Stimulated activated CD8-positive, alpha-beta memory T cell treated with anti-CD3 and anti-CD28 coated beads, Interleukin-7, amount 100 ng/mL, for 1 hour (primary cell): ENCODE measurements at places on chromosomes 13 and 19.

DNA sequence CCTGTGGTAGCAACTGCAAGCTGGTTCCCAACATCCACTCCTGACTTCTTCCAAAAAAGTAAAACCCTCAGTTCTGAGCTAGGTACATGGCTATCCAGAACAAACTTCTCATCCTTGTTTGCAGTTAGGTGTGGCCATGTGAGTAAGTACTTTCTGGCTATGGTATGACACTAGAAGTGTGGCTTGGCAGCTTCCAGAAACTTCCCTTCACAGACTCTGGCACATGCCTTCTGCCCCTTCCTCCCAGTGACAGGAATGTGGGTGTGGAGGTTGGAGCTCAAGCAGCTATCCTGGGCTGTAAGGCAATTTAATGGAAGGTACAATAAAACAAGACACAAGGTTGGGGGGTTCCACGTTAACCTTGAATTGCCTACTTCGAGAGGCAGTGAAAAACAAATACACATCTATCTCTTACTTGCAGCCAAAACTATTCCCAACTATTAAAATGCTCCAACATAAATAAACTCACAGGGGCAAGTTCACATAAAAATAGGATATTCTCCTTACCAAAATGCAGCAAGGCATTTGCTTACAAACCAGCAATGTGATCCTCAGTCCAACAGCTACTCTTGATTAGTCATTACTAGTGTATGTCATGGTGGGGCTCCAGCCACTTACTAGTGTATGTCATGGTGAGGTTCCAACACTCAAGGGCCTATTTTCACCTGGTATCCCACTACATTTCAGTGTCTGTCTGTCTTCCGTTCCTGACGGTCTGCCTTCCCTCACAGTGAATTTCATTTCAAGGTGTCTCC is 3.1 kb downstream of the SMG9 start:
- no peak for DNase-seq

- DNase-seq, result no peak
These were observed 175.1 kb downstream of the ITGBL1 start for GRCh38 chr13:101627556-101627943.

GRCh38 chr13:18943721-18944391 is 237.8 kb downstream of the TUBA3C start:
- DNase-seq, result no peak

DNA sequence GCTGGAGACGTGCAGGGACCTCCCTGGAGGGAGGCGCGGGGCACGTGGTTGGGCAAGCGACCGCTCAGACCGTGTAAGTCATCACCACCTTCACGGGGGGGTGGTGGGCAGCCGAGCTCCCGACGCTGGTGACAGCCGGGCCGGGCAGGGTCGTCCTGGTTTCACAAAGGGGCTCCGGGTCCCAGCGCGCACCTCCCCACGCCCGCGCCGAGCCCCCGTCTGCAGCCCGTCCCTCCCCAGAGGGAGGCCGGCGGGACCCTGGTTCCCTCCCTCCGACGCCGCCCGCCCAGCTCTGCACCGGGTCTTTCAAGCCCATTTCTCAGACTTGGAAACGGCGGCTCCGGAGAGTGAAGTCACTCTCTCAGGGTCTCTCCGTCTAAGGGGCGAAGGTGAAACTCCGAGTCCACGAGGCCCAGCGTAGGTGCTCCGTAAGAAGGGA is 729 bp upstream of the ARID3A start:
- DNase-seq, result peak; percentile 36

DNA sequence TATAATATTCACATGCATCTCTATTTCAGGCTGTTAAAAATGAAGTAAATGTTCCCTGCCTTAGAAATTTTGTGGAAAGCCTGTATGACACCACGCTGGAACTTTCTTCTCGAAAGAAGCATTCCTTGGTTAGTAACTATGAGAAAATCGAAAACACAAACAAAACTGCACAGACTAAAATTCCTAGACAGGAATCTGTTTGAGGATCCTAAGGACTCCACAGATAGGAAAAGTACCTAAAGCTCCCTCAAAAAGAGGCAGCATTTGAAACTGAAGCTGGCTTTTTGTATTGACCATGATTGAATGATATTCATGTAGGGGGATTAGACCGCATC is 103.4 kb downstream of the FRY start:
- no peak for DNase-seq

DNA sequence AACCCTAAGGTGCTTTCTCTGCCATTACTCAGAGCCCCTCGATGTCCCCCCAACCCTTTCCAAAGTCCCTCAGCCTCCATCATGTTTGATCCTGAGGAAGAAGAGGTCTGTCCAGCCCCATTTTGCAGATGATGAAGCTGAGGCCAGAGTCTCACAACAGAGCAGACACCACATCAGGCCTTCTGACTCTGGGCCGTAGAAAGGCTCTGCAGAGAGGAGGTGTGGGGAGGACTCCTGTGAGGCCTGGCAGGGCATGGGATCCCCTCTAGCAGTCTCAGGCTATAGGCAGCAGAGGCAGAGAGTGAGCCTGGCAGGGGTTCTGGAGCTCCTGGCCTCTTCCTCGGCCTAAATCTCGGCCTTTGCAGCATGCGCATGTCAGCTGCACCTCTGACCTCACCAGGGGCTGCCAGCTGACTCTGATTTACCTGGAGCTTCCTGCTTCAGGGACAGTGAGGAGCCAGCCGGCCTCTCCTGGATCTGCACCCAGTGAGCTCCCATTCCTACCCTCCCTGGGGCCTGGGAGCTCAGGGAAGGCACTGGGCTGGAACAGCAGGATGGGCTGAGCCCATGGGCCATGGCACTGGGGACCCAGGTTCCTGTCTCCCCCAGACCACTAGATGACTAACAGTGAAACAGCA is 41.7 kb upstream of the VSTM2B start:
- no peak for DNase-seq

DNA sequence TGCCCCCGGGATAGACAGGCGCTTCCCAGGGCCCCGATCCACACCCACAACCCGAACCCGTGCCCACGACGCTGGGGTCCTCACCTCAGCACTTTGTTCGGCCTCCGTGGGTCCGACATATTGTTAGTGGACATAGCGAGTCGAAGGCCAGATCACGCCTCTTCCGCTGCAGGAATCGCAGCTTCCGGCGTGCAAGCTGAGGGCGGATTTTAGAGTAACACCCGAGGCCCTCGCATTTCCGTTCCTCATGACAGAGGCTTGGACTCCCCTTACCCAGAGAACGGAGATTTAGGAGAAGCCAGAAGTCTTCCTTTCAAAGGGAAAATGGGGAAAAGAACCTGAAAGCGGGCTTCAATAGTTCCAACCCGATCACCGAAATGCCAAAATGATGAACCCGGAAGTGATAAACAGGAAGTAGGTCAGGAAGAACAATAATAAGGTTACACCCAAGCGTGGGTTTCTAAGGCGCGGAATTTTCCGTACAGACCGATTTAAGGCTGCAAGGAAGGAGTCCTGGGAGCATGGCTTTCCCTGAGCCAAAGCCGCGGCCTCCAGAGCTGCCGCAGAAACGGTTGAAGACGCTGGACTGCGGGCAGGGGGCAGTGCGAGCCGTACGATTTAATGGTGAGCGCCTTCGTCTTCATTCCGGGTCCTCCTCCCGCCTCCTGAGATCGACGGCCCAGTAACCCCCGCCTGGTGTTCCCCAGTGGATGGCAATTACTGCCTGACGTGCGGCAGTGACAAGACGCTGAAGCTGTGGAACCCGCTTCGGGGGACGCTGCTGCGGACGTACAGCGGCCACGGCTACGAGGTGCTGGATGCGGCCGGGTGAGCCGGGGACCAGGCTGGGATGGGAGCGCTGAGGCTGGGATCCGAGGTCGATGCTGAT is 2.9 kb downstream of the WDR83 start:
- DNase-seq, result peak; percentile 60

GRCh38 chr13:110418944-110419343 is 111.9 kb downstream of the COL4A2 start:
- no peak for DNase-seq

DNA sequence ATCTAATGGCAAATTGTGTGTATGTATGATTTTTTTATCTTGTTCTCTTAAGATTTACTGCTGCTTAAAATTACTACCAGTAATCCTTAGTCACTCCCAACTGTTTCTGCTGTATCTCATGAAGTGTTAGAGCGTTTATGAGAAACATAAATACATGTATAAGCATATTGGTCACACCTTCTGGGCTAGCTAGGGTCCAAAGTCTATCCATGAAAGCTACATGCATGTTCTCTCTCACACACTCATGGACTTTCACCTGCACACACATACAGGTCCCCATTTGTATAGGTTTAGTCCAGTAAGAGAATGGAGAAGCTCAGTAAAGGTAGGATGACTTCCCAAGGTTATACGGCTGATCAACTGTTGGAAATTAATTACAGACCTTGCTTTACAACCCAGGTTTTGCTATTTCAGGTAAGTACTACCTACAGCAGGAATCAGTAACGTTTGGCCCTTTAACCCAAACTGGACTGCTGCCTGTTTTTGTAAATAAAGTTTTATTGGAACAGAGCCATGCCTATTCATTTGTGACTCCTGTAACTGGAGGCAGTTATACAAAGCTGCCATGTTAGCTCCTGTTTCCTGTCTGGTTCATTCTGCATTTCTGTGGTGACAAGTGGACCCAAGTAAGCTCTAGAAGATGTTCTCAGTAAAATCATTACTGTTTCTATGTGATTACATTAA is 15.3 kb downstream of the METTL21C start:
- DNase-seq, result no peak

DNA sequence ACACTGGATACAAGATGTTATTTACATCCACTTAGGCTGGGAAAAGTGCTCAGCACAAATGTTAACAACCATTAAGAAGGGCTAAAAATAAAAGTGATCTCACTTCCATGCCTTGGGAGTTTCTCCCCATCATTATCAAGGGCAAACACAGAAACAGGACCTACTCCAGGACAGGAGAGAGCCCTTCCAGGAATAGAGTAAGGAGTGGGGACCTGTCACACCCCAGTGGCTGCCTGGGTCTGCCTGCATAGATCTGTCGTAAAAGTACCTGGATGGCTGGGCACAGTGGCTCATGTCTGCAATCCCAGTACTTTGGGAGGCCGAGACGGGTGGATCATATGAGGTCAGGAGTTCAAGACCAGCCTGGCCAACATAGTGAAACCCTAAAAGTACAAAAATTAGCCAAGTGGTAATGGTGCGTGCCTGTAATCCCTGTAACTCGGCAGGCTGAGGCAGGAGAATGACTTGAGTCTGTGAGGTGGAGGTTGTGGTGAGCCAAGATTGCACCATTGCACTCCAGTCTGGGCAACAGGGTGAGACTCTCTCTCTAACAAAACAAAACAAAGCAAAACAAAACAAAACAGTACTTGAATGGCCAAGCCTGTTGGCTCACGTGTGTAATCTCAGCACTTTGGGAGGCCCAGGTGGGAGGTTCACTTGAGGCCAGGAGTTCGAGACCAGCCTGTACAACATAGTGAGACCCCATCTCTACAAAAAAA is 5.6 kb downstream of the ATP8A2 start:
- no peak for DNase-seq

- no peak for DNase-seq
These were observed 187.2 kb downstream of the EFNB2 start for GRCh38 chr13:106348075-106348840.

DNA sequence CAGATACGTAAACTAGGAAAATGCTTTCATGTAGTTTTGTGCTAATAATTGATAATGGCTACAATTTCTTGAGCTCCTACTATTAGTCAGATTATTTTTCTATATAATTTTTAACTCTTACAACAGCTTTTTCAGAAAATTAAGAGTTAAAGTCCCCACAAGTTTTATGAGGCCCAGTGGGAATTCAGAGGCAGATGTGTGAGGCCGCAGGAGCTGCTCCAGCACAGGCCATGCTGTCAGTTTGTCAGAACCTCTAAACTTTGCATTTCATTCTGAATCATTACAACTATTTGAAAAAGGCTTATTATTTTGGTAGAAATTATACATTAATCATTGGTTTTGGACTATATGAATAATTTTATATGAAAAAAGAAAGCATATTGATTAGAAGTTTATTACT is 370.8 kb downstream of the MYO16 start:
- no peak for DNase-seq

DNA sequence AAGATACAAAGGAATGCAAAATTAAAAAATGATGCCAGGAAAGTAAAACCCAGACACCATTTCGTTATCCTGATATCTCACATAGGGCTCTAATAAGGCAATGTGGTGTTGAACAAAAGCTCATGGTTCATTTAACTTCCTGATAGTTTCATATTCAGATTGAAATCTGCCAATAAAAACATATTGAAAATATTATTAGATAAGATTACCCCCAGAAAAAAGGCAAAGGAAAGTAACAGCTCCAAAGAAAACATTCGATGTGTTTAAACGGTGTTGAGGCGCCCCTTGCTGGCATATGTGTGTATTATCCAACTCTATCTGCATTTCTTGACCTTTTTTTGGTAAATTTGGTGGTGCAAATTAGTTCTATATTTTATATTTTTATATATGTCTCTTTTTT is 75.9 kb downstream of the ESD start:
- DNase-seq, result no peak

GRCh38 chr13:80173224-80173623 is 167.7 kb downstream of the SPRY2 start:
- no peak for DNase-seq

DNA sequence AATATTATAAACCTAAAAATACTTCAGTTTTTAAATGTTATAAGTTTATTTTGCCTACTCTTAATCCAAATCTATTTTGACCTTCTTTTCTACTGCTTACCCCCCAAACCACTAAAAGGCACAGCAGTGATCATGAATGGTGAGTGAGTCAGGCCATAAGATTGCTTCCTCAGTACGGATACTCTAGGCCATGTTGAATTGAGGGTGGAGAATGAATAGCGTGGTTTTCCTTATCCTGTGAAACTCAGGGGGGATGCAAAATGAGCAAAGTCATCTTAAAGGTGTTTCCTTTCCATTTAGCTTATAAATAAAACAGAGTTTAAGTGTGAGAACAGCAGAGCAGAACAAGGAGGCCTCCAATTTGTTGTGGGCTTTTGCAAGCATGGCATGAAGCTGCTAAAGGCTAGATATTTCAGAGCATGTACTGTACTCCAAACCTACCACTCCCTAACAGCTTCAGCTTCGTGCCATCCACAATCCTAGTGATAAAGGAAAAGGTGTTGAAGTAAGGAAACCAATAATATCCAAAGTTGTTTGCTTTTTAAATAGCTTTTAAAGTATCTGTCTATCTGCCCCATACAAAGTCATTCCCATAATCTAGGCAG is 25.0 kb downstream of the SERPINE3 start:
- DNase-seq, result no peak

DNA sequence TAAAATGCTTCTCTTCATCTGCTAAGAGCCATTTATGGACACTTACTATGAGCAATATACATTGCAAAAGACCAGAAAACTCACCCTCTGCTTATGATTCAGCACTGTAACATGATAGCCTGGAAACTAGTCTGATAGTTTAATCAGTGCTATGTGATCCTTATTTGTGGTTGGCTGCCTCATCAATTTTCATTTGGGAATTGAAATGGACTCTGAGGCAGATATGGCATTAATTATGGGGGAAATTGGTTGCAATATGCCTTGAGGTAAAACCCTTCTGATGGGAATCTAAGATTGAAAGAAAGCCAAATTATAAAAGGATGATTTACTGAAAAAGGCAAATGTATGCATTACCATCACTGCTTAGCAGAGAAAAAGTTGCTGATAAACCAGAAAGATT is 33.5 kb downstream of the FAM216B start:
- no peak for DNase-seq

DNA sequence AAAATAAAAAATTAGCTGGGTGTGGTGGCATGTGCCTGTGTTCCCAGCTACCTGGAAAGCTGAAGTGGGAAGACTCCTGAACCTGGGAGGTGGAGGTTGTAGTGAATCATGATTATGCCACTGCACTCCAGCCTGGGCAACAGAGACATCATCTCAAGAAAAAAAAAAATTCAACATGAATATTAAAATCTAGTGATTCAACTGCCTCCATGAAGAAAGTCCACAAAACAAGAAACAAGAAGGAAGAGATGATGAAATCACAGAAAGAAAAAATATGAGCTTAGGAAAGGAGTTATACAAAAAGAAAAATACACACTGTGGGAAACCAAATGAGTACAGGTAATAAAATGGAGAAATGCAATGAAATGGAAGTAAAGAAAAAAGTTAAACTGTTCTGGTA is 99.6 kb upstream of the SIAH3 start:
- no peak for DNase-seq
